ENCODE measurements at places on chromosomes 13 and 19.
A peak's percentile ranks its signal among the peaks of the same experiment; 100 is the strongest.

DNA sequence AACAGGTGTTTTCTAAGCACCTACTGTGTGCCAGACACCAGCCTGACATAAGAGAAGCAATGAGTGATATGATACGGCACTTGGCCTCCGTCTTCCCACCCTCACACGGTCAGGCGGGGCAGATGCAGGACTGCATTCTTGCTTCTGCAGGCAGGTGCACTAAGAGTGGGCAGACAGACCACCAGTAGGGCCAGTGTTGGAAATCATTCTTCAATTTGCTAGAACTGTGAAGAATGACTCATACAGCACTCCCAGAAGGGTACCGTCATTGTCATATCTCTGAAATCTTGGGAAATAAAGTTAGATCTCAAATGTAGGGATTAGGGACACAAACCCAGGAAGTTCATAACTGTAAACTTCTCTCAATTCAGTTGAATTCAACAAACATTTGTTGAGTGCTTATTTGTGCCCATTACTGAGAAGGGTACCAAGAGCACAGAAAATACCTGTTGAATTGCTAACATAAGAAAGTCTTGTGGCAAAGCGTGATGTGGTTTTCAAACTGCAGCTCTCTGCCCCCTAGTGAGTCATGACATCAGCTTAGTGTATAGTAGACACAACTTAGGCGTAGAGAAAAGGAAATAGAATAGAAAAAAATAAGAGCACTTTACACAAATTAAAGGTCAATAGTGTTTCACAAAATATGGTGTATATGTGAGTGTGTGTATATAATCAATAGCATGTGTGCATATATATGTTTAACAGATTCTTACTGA, 76.1 kb downstream of the TEX26 start:
- no peak for DNase-seq

DNA sequence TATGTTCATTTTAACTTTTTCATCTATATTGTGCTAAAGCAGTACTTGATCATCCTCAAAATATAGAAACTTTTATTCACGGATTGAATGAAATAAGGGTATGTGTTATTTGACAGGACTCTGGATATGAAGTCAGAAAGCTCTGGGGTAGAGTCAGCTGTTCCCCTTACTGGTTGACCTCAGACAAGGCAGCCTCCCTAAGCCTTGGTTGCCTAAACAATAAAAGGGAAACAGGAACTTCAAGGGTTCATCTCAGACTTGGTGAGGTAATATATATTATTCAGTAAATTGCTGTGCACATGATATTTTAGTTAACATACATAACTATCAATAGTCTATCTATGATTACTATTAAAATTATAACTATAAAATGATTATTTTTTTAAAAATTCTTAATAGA, 13.6 kb downstream of the POLR1D start:
- DNase-seq, result no peak

DNA sequence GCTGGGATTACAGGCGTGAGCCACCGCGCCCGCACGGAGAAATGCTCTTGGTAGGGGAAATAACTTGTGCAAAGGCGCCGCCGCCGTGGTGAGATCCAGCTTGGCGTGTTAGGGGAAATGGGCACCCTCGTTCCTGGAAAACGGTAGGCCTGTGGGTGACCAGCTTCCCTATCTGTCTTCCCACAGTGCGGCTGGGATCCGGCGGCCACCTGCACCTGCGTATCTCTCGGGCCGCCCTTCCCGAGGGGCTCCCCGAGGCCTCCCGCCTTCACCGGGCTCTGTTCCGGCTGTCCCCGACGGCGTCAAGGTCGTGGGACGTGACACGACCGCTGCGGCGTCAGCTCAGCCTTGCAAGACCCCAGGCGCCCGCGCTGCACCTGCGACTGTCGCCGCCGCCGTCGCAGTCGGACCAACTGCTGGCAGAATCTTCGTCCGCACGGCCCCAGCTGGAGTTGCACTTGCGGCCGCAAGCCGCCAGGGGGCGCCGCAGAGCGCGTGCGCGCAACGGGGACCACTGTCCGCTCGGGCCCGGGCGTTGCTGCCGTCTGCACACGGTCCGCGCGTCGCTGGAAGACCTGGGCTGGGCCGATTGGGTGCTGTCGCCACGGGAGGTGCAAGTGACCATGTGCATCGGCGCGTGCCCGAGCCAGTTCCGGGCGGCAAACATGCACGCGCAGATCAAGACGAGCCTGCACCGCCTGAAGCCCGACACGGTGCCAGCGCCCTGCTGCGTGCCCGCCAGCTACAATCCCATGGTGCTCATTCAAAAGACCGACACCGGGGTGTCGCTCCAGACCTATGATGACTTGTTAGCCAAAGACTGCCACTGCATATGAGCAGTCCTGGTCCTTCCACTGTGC, 2.4 kb downstream of the GDF15 start:
- DNase-seq, result peak; percentile 90

DNA sequence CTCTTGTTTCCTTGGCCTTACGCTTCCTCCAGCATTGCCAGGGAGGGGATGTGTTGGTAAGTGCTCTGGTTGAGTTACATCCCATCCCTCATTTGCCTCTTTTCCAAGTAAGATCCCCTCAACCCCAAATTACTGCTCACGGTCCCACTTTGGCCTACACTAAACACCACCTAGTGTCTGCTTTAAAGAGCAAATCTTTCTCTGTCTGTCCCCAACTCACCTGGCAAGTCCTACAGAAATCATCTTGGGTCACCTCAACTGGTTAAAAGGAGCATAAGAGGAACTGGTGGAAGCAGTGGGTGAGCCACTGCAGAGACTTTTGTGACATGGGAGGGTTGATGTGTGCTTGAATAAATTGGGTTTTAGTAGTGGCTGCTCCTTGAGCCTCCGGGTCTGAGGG, 55.2 kb upstream of the SERPINE3 start:
- no peak for DNase-seq

DNA sequence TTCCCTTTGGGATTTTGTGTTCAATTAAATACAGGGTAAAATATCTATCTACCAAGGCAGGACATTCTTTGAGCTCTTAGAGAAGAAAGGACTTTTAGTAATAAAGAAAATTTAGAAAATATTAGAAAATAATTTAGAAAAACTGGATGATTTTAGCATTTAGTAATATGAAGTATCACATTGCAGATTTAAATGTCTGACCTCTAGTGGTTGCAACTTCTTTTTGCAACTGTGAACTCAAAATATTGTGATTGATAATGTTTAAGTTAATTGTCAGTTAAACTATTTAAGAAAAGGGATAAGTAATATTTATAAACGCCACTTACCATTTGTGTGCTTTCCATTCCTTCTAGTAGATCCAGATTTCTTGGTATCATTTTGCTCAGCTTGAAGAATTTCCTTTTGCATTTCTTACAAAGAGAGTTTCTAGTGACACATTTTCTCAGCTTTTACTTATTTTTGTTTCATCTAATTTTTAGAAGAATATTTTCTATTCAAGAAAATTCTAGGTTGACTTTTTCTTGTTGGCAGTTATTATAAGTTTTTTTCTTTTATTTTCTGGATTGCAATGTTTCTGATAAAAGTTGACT, 10.3 kb upstream of the POSTN start:
- no peak for DNase-seq

- DNase-seq, result no peak
Observed at GRCh38 chr19:30325676-30326392, 46.4 kb upstream of the ZNF536 start.

- DNase-seq, result no peak
Observed at GRCh38 chr19:2546128-2547032, 70.5 kb downstream of the GADD45B start.

DNA sequence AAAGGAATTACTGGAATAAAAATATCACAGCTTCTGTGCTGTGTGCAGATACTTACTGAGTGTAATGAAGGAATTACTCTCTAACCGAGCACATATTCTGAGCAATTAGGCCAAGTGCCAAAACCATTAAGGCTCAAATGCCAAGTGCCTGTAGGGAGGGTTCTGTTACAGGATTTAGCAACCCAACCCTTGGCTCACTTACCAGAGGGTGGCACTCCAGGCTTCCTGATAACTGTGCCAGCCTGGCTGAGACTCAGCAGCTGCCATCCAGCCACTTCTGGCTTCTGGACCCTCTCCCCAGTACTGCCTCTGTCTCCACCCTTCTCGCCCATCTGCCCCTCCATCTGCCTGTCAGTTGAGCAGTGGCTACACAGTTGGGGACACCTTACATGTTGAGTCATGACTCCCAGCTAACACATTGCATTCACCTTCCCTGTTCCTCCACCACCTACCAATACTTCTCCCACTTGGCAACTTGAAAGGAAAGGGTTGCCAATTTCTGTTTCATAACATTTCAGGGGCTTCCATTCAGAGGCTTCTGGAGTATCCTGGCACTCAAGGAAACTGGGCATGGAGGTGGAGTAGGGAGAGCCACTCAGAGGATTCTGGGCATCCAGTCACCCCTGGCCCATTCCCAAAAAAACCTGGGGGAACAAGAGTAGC, 110.5 kb downstream of the COG6 start:
- DNase-seq, result peak; percentile 33

DNA sequence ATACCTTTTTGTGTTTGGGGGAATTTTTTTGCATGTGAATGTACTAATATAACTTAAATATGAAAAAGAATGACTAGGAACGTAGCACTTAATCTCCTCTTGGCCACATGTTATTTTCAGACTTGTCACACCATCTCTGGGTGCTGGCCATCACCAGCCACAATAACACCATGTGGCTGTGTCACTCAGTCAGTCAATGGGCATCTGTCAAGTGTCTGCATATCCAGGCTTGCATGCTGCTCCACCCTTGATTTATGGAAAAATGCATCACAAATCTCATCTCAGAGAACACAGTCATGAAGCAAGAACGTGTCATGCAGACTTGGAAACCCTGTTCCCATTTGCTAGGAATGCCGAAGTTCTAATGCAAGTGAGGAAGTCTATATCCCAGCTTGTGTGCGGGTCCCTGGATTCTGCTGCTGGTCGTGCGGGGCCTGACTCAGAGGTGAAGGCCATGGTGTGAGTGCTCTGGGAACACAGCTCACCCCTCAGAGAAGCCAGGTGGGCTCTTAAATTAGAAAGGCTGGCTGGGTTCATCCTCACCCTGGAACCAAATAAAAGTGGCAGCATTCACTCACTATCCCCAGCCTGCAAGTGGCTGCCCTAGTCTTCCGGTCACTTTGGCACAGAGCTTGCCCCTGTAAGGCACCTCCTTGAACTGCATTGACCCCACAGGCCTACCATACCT, 53.6 kb upstream of the ARHGEF7 start:
- DNase-seq, result no peak

- DNase-seq, result no peak
Observed at GRCh38 chr19:16921766-16922591, 33.2 kb downstream of the F2RL3 start.

DNA sequence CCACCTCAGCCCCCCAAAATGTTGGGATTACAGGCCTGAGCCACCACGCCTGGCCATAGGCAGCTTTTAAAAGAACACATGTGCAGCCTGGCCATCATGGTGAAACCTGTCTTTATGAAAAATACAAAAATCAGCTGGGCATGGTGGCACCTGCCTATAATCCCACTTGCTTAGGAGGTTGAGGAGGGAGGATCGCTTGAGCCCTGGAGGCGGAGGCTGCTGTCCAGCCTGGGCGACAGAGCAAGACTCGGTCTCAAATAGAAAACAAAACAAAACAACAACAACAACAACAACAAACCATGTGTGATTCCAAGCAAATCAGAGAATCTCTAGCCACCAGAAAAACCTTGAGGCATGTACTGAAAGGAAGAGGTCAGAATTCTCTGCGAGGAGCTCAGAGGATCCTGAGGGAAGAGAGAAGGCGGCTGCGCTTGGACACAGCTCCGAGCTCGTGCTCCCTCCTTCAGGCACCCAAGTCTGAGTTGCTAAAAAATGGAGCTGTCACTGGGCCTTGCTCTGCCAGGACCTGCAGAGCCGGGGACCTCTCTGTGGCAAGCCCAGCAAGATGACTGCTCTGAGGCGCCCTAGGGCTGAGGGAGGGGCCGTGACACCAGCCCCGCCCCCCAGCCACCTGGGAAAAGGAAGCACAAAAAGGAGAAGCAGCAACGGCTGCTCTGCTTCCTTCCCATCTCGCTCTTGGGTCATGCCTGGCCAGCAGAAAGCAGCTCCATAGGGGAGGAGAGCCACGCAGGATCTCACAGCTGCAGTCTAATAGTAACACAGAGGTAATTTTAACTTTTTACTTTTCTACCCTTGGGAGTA, at the start of gene ARL11:
Gene ARL11 (plus strand): TSS at position 677 of the 822 bp plus-strand sequence. CDS start 1,941 bp downstream, outside the sequence.
- DNase-seq, result no peak

- DNase-seq, result no peak
Observed at GRCh38 chr19:38317104-38317612, 1.4 kb upstream of the YIF1B start.

GRCh38 chr13:99702687-99703319, 201.5 kb downstream of the TM9SF2 start:
- peak; percentile 89 for DNase-seq

DNA sequence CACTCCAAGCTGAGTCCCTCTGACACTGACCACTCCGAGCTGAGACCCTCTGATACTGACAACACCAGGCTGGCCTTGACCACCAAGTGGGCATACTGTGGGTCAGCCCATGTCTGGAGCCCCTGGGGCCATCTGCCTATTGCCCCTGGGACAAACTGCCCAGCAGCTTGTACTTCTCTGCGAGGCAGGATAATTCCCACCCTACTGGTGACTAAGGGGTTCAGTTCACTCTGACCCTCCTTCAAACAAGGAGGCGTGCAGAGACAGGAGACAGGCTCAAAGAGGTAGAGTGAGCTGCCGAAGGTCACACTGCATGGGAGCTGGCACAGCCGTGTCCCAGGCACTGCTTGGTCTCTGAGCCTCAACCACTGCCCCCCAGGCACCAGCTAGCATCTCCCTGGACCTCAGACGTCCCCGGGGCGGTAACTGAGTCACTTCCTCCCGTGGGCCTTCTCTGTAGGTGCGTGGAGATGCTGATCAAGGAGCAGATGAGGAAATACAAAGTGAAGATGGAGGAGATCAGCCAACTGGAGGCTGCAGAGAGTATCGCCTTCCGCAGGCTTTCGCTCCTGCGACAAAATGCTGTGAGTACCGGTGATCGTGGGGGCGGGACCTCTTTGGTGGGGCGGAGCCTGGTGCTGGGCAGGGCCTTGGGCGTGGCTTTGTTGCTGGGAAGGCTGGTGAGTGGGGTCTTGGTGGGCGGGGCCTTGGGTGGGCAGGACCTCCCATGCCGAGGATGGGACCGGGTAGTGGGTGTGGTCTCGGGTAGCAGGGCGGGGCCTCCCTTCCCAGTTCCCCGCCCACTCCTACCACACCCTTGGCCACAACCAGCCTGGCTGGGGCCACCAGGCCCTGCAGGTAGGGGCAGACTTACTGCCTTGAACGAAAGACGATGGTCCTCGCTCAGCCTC, 5.8 kb upstream of the USE1 start:
- peak; percentile 17 for DNase-seq

GRCh38 chr19:9205501-9206113, 13.8 kb downstream of the OR7D4 start:
- peak; percentile 29 for DNase-seq

- DNase-seq, result no peak
Observed at GRCh38 chr13:29959603-29960002, 109.2 kb upstream of the UBL3 start.

Measured in NCI-H774 (cell line).